ENCODE measurements at places on chromosomes 6 and 20.

- DNase-seq = no peak
These were observed 62.2 kb upstream of the NUP153 start for GRCh38 chr6:17768881-17769280.

GRCh38 chr6:134309983-134310605, 7.8 kb downstream of the SGK1 start:
- no peak for DNase-seq

GRCh38 chr6:168216751-168217191, 102.8 kb downstream of the DACT2 start:
- DNase-seq = no peak

GRCh38 chr6:148682990-148683389, 63.8 kb upstream of the UST start:
- no peak for DNase-seq

DNA sequence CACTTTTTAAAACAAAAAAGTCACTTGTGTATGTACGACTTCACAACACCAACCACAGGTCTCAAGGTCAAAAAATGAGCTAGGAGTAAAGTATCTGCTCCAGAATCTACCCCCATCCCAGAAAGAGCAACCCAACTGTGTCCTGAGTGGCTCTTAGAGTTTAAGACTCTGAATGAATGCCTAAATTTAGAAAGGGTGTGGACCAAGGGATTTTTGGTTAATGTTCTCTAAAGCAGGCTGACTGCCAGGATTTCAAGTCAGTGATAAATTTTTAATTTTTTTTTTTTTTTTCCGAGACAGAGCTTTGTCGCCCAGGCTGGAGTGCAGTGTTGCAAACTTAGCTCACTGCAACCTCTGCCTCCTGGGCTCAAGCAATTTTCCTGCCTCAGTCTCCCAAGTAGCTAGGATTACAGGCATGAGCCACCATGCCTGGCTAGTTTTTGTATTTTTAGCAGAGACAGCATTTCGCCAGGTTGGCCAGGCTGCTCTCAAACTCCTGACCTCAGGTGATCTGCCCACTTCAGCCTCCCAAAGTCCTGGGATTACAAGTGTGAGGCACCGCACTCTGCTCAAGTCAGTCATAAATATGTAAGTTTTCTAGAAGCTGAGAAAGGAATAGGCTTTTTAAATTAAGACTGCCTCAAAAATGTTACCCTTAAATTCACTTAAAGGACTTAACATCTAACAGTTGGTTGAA, 20.2 kb downstream of the STAU1 start:
- no peak for DNase-seq

DNA sequence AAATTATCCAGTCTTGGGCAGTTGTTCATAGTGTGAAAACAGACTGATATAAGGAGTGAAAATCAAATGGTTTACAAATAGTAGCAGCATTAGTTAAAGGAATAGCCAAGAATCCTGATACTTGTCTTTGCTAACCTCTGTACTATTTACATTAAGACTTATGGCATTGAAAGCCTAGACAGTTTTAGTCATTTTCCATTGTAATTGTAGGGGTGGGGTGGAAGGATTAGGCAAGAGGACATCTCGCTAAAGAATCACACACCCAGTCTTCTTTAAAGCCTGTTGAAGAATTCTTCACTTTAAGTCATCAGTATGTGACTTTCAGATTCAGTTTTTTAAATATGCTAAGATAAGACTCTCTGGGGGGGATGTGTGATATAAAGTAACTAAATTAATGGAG, 207.5 kb upstream of the PHACTR1 start:
- no peak for DNase-seq

DNA sequence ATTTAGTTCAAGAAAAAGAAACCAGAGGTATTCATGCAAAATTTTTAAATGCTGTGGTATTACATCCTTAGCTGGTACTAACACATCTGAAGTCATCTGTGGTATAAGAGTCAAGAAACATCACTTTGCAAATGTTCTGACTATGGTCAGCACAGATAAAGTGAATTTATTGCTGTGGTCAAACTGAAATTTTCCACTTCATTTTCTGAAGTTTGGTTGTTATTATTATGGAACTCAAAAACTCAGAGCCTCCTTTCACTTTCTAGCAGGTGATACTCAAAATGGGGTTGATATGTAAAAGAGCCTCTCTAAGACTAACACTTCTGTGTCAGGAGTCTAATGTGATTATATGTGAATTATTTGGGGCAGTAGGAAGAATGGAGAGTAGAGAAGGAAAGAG, 257.8 kb downstream of the RNGTT start:
- DNase-seq = no peak

DNA sequence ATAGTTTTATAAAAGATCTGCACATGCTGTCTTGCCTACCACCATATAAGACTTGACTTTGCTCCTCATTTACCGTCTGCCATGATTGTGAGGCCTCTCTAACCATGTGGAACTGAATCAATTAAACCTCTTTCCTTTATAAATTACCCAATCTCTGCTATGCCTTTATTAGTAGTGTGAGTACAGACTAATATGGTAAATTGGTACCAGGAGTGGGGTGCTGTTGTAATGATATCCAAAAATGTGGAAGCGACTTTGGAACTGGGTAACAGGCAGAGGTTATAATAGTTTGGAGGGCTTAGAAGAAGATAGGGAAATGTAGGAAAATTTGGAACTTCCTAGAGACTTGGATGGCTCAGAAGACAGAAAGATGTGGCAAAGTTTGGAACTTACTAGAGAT, 64.2 kb upstream of the TFAP2D start:
- no peak for DNase-seq

- DNase-seq = no peak
These were observed 473.6 kb upstream of the AGPAT4 start for GRCh38 chr6:161747506-161747905.

Measured in activated CD8-positive, alpha-beta memory T cell treated with anti-CD3 and anti-CD28 coated beads for 1 hour (primary cell).